Stimulated activated CD8-positive, alpha-beta memory T cell treated with anti-CD3 and anti-CD28 coated beads, Interleukin-2, amount 100 ng/mL, for 1 hour (primary cell): ENCODE measurements at places on chromosomes 16 and 17.
A peak's percentile ranks its signal among the peaks of the same experiment; 100 is the strongest.

DNA sequence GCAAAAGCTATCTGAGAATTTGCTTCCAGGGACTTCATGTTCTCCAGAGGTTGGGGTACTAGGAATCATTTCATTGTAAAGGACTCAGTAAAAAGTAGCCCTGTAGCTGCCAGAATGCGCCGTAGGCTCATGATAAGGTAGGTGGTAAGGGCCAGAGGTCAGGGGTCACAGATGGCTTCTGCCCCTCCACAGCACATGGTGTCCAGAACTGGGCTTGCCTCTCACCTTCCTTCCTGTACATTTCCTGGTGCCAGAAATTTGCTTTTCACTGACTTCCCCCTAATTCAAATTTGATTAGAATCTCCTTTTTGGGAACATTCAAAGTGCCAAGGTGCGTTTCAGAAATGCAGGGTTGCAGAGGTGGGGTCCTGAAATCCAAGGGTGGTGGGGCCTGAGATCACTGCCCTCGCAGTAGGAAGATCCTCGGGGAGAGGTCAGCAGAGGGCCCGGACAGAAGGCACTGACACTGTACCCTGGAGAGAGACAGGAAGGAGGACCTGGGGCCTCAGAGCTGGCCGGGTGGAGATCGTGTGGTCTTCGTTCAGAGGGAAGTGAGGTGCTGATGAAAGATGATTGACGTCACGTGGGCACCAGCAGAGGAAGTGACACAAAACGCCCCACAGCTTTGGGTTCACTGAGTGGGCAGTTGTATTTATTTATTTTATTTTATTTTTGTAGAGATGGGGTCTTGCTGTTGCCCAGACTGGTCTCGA lies 25.5 kb upstream of the METRNL start:
- peak; percentile 17 for DNase-seq

GRCh38 chr17:66437476-66438026 lies 135.1 kb downstream of the PRKCA start:
- DNase-seq, result no peak

DNA sequence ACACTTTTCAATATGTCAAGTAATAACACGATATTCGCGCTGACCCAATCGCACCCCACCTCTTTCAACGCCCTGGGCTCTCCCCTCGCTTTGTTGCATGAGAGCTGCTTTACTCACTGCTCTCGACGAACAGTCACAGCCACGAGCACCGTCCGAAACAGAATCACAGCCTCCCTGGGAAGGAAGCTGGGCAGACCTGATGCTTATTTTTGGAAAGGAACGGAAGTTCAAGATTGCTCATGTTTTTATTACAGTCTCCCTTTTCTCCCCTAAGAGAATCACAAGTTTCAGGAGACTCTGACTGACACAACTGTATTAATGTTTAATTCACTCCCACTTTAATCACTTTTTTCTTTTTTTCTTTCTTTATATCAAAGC lies 67.8 kb downstream of the ANKRD11 start:
- DNase-seq, result no peak

GRCh38 chr17:8243827-8244226 lies 4.0 kb downstream of the CTC1 start:
- DNase-seq, result no peak

GRCh38 chr16:49200223-49200820 lies 81.3 kb downstream of the CBLN1 start:
- no peak for DNase-seq

GRCh38 chr16:84467256-84467655 lies 37.2 kb downstream of the MEAK7 start:
- no peak for DNase-seq
